CD8-positive, alpha-beta T cell (primary cell): ENCODE measurements at places on chromosomes 16 and 17.

DNA sequence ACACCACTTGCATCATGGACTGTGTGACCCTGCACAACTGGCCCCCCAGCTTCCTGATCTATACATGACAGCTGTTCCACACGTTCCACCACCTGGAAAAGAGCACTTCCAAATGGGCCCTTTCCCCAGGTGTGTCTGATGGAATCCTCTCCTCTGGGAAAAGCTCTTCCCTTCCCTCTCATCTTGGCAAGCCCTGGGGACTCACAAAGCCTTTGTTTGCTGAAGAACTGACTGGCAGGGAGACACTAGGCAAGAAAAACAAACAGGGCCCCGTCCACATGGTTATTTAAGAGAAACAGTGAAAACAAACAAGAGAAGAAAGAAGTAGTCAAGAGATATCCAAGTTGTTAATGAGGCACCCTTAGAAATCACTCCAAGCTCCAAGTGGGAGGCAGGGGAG is 52.6 kb downstream of the C16orf95 start:
- no peak for DNase-seq

DNA sequence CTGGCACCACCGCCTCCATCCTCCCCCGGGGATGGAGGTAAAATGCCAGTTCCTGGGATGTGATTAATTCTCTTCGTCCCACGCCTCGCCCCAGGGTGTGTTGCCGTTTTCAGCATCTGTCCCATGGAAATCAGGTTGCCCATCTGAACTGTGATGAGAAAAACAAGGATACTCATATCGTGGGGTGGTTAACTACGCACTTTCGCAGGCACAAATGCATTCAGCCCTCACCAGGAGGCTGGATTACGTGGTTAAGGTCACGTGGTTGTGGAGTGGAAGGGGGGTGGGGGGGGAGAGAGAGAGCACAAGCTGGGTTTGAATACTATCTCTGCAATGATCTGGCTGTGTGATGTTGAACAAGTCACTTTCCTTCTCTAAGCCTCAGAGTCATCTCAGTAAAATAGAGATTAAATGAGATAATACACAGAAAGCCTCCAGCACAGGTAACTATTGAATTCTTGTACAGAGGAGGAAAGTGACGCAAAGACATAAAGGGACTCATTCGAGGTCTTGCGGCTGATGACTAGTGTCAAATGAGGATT is 74.7 kb downstream of the BMERB1 start:
- peak; percentile 28 for DNase-seq

GRCh38 chr17:37490638-37491614 is 1.2 kb downstream of the DUSP14 start:
- no peak for DNase-seq

DNA sequence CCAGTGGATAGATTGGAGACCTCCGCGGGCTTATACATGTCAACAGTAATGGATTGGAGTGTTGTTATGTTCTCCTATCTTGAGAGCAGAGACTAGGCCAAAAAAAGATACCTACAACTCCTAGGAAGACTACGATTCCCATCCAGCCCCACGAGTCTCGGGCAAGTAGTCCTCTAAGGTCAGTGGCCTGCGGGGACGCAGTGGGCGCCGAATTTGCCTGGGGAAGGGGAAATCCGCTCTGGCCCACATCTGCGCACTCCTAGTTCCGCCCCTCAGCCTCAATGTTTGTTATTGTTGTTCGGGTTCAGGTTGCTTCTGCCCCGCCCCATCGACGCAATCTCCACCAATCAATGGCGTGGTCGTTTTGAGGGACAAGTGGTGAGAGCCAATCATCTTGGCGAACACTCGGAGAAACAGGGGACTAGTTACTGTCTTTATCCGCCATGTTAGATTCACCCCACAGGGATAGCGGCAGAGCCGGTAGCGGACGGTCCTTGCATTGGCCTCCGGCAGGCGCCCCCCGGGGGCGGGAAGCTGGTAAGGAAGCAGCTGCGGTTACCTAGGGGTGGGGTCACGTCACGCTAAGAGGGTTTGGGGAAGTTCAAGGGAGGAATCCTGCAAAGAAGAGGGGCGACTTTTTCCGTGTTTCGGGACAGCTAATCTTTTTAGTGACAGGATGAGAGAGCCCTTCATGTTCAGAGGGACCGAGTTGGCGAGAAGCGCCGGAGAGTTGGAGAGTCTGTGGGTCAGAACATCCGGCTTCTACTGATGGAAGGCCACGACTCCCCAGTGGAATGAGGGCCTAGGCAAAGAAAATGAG is at the start of gene NBR1:
Gene NBR1 (plus strand): TSS at position 449 of the 820 bp plus-strand sequence. CDS start 4,586 bp downstream, outside the sequence.
- peak; percentile 88 for DNase-seq

DNA sequence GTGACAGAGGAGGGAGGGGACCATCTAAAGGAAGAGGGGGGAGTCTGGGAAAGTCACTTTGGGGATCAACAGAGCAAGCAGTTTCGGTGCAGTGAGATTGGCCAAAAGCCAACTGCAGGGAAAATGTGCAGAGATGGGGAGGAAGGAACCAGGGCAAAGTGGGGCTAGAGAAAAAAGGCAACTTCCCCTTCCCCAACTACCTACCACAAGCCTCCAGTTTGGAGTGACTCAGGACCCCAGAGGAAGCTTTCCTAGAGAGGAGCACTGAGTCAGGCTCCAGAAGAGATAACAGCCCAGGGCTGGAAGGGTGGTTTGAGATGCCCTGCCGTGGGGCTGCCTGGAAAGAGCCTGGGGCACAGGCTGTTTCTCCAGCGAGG is 6.9 kb upstream of the CD300LD start:
- no peak for DNase-seq

- no peak for DNase-seq
Observed at GRCh38 chr17:47707056-47707804, 13.3 kb downstream of the TBKBP1 start.

- DNase-seq, result no peak
Observed at GRCh38 chr17:44310188-44310587, 1.8 kb downstream of the RUNDC3A start.

DNA sequence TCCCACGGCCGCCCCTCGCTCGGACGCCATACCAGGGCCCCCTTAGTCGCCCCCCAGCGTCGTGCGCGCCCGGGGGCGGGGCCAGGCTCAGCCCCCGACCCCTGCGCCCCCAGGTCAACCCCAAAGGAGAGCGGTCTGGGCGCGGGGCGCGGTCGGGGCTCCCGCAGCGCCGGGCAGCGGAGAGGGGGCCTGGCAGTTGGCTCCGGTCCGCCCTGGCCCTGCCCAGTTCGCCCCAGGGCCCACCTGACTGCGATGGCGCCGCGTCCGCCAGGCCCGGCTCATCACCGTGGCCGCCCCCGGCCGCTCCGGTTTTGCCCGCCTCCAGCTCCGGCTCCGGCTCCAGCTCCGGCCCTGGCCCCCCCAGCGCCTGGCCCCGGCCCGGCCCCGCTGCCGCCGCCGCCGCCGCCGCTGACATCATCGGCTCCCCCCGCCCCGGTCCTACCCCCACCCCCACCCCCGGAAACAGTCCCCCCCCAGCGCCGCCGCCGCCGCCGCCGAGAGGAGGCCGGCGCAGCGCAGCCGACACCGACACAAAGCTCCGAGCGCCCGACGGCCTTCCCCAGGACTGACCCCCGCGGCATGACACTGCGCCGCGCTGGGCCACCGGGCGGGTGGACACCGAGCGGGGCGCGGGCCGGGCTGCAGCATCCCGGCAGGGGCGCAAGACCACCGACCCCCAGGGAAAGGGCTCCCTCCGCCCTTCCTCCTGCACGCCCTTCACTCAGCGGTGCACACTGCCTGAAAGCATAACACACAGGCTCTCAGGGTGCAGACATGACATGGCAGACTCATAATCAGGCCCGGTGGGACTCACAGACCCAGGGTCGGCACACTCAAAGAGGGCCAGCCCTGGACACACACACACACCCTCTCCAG is at the start of gene ZBTB4:
Gene ZBTB4 (minus strand): TSS at position 419 of the 876 bp plus-strand sequence. CDS start 12,830 bp downstream, outside the sequence.
- DNase-seq, result peak; percentile 56

GRCh38 chr17:37585066-37585465 is 24.2 kb downstream of the SYNRG start:
- DNase-seq, result no peak

DNA sequence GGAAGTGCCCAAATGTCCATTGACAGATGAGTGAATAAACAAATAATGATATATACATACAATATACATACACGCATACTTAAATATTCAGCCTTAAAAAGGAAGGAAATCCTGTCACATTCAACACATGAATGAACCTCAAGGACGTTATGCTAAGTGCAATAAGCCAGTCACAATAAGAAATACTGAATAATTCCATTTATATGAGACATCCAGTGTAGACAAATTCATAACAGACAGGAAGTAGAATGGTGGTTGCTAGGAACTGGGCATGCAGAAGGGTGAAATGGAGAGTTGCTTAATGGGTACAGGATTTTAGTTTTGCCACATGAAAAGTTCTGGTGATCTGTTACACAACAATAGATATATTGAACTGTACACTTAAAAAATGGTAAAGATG is 8.8 kb upstream of the ITGB4 start:
- no peak for DNase-seq

- DNase-seq, result no peak
Observed at GRCh38 chr17:10698096-10698818, 863 bp downstream of the ADPRM start.

- no peak for DNase-seq
Observed at GRCh38 chr16:1602285-1602684, 9.6 kb downstream of the IFT140 start.

DNA sequence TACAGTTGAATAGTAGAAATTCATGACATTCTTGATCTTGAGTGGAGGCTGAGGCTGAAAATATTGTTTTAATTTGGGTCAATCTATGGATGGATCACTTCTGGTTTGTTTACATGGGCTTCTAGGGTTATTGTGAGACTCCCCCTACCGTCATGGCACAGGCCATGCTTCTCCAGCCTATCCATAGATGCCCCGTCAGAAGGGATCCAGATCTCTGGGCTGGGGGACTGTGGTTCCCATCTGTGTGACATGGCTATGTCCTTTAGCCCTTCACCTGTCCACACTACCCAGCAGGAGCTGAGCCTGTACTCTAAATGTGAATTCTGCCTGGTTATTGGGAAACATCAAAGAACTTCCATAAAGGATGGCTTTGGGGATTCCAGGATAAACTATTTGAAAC is 160.4 kb downstream of the ABCC12 start:
- DNase-seq, result no peak

GRCh38 chr16:56898847-56899246 is 33.1 kb upstream of the HERPUD1 start:
- peak; percentile 24 for DNase-seq

DNA sequence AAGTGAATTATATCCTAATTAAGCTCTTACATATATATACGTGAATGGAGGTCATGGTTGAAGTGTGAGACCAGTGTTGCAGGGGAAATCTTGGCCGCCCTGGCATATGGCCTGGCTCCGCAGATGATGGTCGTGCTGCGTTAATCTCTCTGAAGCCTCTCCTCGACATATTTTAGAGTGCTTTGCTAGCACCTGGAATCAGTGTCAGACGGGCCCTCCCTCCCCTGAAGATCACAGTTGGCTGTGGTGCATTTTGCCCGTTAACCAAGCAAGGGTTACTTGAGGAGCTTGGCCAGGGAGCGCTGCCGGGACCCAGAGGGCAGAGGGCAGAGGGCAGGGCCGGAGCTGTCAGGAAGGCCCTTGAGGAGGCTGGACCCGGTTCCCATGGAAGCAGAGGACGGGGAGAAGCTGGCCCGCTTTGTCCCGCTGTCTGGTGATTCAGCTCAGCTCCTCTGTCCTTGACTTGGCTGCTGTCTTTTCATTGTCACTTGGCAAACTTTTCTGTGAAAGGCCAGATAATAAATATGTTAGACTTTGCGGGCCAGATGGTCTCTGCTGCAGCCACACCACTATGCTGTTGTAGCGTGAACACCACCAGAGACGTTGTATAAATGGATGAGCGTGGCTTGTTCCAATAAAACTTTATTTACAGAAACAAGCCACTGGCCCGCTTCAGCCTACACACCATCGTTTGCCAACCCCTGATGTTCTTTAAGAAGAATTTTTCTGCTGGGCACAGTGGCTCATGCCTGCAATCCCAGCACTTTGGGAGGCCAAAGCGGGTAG is 32.3 kb downstream of the CIBAR2 start:
- DNase-seq, result no peak

- DNase-seq, result no peak
Observed at GRCh38 chr16:85724126-85724879, 26.6 kb downstream of the C16orf74 start.

GRCh38 chr16:82667437-82667836 is 40.7 kb downstream of the CDH13 start:
- DNase-seq, result no peak

GRCh38 chr17:81992306-81993102 is 15.1 kb downstream of the ASPSCR1 start:
- DNase-seq, result no peak

DNA sequence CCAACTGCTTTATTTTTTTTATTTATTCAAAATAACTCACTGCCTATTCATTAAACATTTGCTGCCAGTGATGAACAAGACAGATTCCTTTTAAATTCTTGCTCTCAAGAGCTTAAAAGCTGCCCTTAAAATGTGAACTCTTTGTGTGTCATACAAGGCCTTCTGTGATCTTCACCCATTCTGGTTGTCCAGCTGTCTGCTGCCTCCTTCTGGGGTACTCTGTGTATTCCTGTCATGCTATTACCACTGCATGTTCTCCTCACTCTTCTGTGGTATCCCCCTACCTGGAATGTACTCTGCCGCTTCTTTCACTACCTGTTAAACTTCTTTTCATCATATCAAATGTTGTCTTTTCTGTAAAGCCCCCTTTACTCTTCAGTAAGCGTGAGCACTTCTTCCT is 165.8 kb downstream of the CHD9 start:
- DNase-seq, result peak; percentile 50

- DNase-seq, result no peak
Observed at GRCh38 chr16:83083361-83083760, 456.6 kb downstream of the CDH13 start.

DNA sequence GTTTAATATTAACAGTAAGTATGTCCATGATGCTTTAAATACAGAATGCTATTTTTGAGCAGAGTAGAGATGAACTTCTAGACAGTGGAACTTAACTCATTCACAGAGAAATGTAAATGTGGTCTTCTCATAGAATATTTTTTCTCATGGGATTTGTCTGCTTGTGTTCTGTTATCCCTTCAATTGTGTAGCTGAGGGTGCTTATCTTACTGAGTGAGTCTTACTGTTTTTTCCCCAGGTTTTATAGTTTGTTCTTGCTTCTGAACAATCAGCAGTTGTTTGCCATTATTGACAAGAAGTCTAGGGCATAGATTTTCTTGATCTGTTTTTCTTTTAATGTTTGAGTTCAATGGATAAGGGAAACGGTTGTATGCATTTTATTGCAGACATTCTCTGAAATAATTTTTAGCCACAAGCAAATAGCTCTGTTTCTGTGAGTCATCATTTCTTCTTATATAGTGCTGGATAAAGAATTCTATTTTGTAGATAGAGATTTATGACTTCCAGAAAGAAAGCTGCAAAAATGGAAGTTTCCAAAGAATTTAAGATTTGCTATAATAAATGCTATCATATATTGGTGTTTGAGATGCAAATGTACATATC is 60.5 kb downstream of the NF1 start:
- no peak for DNase-seq

GRCh38 chr17:6408276-6408675 is 26.6 kb downstream of the AIPL1 start:
- no peak for DNase-seq

GRCh38 chr16:85498607-85499006 is 114.5 kb upstream of the GSE1 start:
- DNase-seq, result no peak
